ENCODE measurements at places on chromosomes 16 and 17. TPM values are rescaled to one million over a fixed set of nuclear protein-coding genes. Genes with fewer than 3 reads are reported as not detected.

Gene OR4D1
- not detected for total RNA-seq

Gene PRCD
- 3.1 TPM for total RNA-seq

Gene HCRT
- total RNA-seq: not detected

Gene TPPP3
- total RNA-seq: 0.24 TPM

Gene NPIPA3
- total RNA-seq: not detected

Gene IGF2BP1
- 0.24 TPM for total RNA-seq

Gene ZNF385C
- not detected for total RNA-seq

Gene CCL7
- total RNA-seq: not detected

Gene KIF2B
- not detected for total RNA-seq

Gene STAT5B
- total RNA-seq: 15.4 TPM

Gene NOL3
- 30.1 TPM for total RNA-seq

Gene ALOX15
- total RNA-seq: not detected

Gene FBXL16
- 0.21 TPM for total RNA-seq

Gene KCNG4
- total RNA-seq: not detected

Gene KRTAP16-1
- not detected for total RNA-seq

Gene TEX19
- not detected for total RNA-seq

Gene ASPA
- not detected for total RNA-seq

Gene PIK3R6
- total RNA-seq: not detected

Gene KCNJ12
- 1.4 TPM for total RNA-seq

Gene CDH11
- 70.6 TPM for total RNA-seq
